ENCODE measurements at places on chromosomes 13 and 19. TPM values are rescaled to one million over a fixed set of nuclear protein-coding genes. Genes with fewer than 3 reads are reported as not detected.

NCR1 gene
- total RNA-seq, result 2.4 TPM

- no peak for DNase-seq
- H3K36me3 ChIP-seq, result peaks cover 91% of the 10 kb centered on the region
- H3K27me3 ChIP-seq, result no peaks in the 10 kb centered on the region
- peaks cover 63% of the 10 kb centered on the region for H3K4me1 ChIP-seq
These were observed 10.2 kb downstream of the DPP9 start for GRCh38 chr19:4713384-4713951.

DNA sequence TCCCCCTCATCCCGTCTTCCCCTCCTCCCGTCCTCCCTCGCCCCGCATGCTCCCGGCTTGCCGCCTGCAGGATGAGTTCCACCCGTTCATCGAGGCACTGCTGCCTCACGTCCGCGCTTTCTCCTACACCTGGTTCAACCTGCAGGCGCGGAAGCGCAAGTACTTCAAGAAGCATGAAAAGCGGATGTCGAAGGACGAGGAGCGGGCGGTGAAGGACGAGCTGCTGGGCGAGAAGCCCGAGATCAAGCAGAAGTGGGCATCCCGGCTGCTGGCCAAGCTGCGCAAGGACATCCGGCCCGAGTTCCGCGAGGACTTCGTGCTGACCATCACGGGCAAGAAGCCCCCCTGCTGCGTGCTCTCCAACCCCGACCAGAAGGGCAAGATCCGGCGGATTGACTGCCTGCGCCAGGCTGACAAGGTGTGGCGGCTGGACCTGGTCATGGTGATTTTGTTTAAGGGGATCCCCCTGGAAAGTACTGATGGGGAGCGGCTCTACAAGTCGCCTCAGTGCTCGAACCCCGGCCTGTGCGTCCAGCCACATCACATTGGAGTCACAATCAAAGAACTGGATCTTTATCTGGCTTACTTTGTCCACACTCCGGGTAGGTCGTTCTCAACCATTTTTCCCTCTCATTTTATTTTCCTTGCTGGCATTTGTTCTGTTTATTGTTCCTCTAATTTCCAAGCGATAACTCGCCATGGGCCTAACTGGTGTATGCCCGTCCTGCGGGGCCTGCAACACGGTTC is 29.8 kb downstream of the NFIX start:
- no peaks in the 10 kb centered on the region for H3K36me3 ChIP-seq
- H3K4me3 ChIP-seq, result peak overlapping the region; percentile 55
- peaks cover 95% of the 10 kb centered on the region for H3K4me1 ChIP-seq
- peak; percentile 79 for DNase-seq
- H3K27me3 ChIP-seq, result no peaks in the 10 kb centered on the region

DNA sequence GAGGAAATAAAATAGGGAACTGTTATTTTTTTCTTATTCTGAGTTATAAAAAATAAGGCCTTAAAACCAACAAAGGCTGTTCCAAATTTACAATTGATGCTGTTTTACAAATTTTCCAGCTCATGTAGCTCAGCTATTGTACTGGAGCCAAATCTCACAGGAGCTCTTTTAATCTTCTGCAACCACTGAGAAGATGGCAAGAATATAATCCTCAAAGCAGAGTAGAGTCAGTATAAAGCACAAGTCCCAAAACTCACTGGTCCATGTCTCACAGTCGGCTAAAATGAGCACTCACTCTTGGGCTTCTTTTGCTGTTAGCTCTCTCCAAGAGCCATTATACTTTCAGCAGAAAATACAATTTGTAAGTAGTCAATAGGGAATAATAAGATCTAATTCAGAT is 1074.4 kb upstream of the PRR20A start:
- no peaks in the 10 kb centered on the region for H3K36me3 ChIP-seq
- no peaks in the 10 kb centered on the region for H3K27me3 ChIP-seq
- H3K4me1 ChIP-seq, result no peaks in the 10 kb centered on the region
- H3K27ac ChIP-seq, result no peak overlapping the region
- H3K4me3 ChIP-seq, result no peak overlapping the region
- DNase-seq, result no peak

GRCh38 chr13:23504180-23504579 is 66.0 kb upstream of the TNFRSF19 start:
- DNase-seq, result no peak
- H3K4me1 ChIP-seq, result no peaks in the 10 kb centered on the region
- no peaks in the 10 kb centered on the region for H3K27me3 ChIP-seq
- H3K36me3 ChIP-seq, result no peaks in the 10 kb centered on the region
- H3K27ac ChIP-seq, result no peak overlapping the region

GRCh38 chr13:52903320-52903719 is 54.9 kb upstream of the PCDH8 start:
- H3K27ac ChIP-seq, result no peak overlapping the region
- H3K4me1 ChIP-seq, result no peaks in the 10 kb centered on the region
- H3K27me3 ChIP-seq, result peaks cover 23% of the 10 kb centered on the region
- DNase-seq, result no peak
- H3K36me3 ChIP-seq, result no peaks in the 10 kb centered on the region

- no peak within 1 kb of the TSS for H3K4me3 ChIP-seq
- H3K27ac ChIP-seq, result no peak within 1 kb of the TSS
- H3K4me1 ChIP-seq, result peaks cover 19% of the 10 kb centered on the region
- peaks cover 20% of the 10 kb centered on the region for H3K36me3 ChIP-seq
- H3K27me3 ChIP-seq, result no peaks in the 10 kb centered on the region
- no peak for DNase-seq
These were observed at the start of gene VSIG10L for GRCh38 chr19:51341976-51342580. Gene VSIG10L (minus strand): TSS chr19:51342139. CDS start chr19:51342124, 15 bp downstream.

DNA sequence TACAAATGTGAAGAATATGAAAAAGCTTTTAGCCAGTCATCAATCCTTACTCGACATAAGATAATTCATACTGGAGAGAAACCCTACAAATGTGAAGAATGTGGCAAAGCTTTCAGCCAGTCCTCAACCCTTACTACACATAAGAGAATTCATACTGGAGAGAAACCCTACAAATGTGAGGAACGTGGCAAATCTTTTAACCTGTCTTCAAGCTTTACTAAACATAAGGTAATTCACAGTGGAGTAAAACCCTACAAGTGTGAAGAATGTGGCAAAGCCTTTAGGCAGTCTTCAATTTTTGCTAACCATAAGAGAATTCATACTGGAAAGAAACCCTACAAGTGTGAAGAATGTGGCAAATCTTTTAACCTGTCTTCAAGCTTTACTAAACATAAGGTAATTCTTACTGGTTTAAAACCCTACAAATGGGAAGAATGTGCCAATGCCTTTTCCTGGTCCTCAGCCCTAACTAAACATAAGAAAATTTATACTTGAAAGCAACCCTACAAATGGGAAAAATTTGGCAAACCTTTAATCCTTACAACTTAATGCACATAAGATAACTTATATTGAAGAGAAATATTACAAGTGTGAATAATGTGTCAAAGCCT is 74.1 kb upstream of the ZNF681 start:
- no peak for DNase-seq
- H3K27ac ChIP-seq, result no peak overlapping the region
- no peaks in the 10 kb centered on the region for H3K36me3 ChIP-seq
- no peaks in the 10 kb centered on the region for H3K4me1 ChIP-seq
- H3K4me3 ChIP-seq, result no peak overlapping the region
- H3K27me3 ChIP-seq, result no peaks in the 10 kb centered on the region

GRCh38 chr19:15101479-15102082 is 5.6 kb upstream of the SYDE1 start:
- H3K4me3 ChIP-seq, result no peak overlapping the region
- H3K27ac ChIP-seq, result peak overlapping the region; percentile 31
- no peaks in the 10 kb centered on the region for H3K27me3 ChIP-seq

- no peak overlapping the region for H3K27ac ChIP-seq
- H3K4me3 ChIP-seq, result no peak overlapping the region
- no peaks in the 10 kb centered on the region for H3K36me3 ChIP-seq
- no peaks in the 10 kb centered on the region for H3K4me1 ChIP-seq
These were observed 690.9 kb downstream of the SLITRK6 start for GRCh38 chr13:85108356-85108755.

KLK1 gene
- 1.9 TPM for total RNA-seq

CBY2 gene
- not detected for total RNA-seq

GRCh38 chr13:30346789-30347167 is 39.4 kb upstream of the KATNAL1 start:
- no peaks in the 10 kb centered on the region for H3K36me3 ChIP-seq
- no peak overlapping the region for H3K27ac ChIP-seq
- no peak overlapping the region for H3K4me3 ChIP-seq

- H3K36me3 ChIP-seq, result peaks cover 80% of the 10 kb centered on the region
- no peak overlapping the region for H3K4me3 ChIP-seq
- H3K27me3 ChIP-seq, result no peaks in the 10 kb centered on the region
- H3K27ac ChIP-seq, result no peak overlapping the region
These were observed 19.7 kb downstream of the METTL21C start for GRCh38 chr13:102675115-102675514.

FBXL12 gene
- 18.6 TPM for total RNA-seq

NOVA2 gene
- total RNA-seq, result 18.8 TPM

GRCh38 chr13:76019421-76020044 is 383.4 kb downstream of the LMO7 start:
- peak; percentile 39 for DNase-seq
- H3K27ac ChIP-seq, result no peak overlapping the region
- no peaks in the 10 kb centered on the region for H3K27me3 ChIP-seq
- no peaks in the 10 kb centered on the region for H3K4me1 ChIP-seq

RYR1 gene
- 9.2 TPM for total RNA-seq

DNA sequence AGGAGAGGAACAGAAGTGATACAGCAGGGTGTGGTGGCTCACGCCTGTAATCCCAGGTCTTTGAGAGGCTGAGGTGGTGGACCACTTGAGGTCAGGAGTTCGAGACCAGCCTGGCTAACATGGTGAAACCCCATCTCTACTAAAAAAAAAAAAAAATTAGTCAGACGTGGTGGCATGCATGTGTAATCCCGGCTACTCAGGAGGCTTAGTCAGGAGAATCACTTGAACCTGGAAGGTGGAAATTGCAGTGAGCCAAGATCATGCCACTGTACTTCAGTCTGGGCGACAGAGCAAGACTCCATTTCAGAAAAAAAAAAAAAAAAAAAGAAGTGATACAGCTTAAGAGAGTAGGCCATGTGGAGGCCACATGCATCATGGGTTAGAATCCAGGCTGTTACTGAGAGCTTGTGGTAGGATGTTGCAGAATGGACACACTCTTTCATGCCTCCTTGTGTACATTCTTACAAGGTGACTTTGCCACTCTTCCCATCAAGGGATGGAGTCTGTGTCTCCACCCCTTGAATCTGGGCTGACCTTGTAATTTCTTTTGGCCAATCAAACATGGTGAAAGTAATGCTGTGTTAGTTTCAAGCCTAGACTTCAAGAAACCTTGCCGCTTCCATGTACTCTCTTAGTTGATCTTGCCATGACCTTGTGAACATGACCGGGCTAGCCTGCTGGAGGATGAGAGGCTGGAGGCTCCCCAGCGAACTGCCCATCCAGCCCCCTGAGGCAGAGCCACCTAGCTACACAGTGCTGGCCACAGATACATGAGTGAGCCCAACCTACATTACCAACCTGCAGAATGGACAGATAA is 12.3 kb downstream of the FAM187B start:
- no peak overlapping the region for H3K27ac ChIP-seq
- H3K4me3 ChIP-seq, result no peak overlapping the region
- H3K27me3 ChIP-seq, result no peaks in the 10 kb centered on the region
- no peak for DNase-seq
- H3K4me1 ChIP-seq, result peaks cover 52% of the 10 kb centered on the region

GRCh38 chr13:79429309-79429708 is 23.3 kb upstream of the RBM26 start:
- H3K4me3 ChIP-seq, result no peak overlapping the region
- H3K27me3 ChIP-seq, result no peaks in the 10 kb centered on the region
- no peaks in the 10 kb centered on the region for H3K4me1 ChIP-seq

GRCh38 chr19:35901055-35901644 is 810 bp upstream of the NFKBID start:
- H3K36me3 ChIP-seq, result peaks cover 19% of the 10 kb centered on the region
- no peaks in the 10 kb centered on the region for H3K27me3 ChIP-seq
- H3K4me1 ChIP-seq, result peaks cover 49% of the 10 kb centered on the region
- H3K27ac ChIP-seq, result peak overlapping the region; percentile 86

GRCh38 chr19:29446361-29446760 is 79.4 kb upstream of the VSTM2B start:
- no peaks in the 10 kb centered on the region for H3K36me3 ChIP-seq
- H3K4me1 ChIP-seq, result no peaks in the 10 kb centered on the region
- no peak overlapping the region for H3K4me3 ChIP-seq
- H3K27ac ChIP-seq, result no peak overlapping the region
- DNase-seq, result no peak

ZNF628 gene
- 7.1 TPM for total RNA-seq

DNA sequence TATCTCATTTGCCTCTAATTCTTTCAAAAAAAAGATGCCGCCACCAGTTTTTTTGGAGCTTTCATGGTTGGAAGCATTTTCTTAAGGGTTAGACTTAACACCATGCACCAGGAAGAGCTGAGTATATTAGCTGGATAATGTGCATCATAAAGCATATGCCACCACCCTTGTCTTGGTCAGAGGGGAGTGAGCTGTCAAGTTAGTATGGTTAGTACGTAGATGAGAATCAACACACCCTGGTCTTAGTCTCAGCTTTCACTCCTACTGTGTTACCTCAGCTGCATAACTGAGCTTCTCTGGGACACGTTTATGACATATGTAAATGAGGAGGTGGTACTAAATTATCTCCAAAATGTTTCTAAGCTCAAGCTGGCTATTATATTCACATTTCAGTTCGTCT is 415.6 kb downstream of the DCT start:
- H3K27ac ChIP-seq, result no peak overlapping the region
- H3K4me3 ChIP-seq, result no peak overlapping the region
- no peaks in the 10 kb centered on the region for H3K27me3 ChIP-seq
- H3K36me3 ChIP-seq, result no peaks in the 10 kb centered on the region

DNA sequence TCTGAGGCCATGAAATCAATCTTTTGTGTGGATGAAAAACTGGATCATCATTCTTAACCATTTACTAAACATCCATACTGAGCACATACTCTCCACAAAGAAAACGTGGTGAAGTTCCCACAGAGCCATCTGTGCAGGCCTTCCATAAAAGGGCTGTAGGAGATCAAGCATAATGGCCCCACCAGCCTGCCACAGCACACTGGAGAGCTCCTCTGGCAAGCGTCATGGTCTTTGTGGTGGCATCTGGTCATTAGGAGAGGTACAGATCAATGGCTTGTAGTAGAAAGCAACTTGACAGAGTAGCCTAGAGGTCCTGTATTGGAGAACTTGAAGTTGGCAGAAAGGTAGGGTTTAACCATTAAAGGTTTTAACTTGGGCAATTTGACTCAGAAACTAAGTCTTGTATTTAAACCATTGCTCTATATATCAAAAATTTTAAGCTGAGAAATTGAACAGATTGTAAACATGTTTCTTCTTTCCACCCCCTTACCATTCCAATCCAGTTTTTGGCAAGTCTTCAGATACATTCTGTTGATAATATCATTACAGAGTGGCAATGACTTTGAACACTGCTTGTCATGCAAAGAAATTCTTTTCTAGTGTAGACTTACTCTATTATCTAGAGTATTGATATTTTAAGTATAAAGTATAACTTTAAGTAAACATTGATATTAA is 128.3 kb downstream of the LMO7 start:
- DNase-seq, result no peak
- no peaks in the 10 kb centered on the region for H3K4me1 ChIP-seq
- peak overlapping the region; percentile 88 for H3K27ac ChIP-seq
- no peaks in the 10 kb centered on the region for H3K36me3 ChIP-seq
- peak overlapping the region; percentile 47 for H3K4me3 ChIP-seq
- no peaks in the 10 kb centered on the region for H3K27me3 ChIP-seq

Measured in lower lobe of right lung (tissue), 2 donors.